ENCODE measurements at places on chromosomes 6 and 20.

- peak; percentile 100 for DNase-seq
Measured at GRCh38 chr20:25237610-25238318, 10.1 kb upstream of the PYGB start.

GRCh38 chr6:132481189-132481588 lies 31.7 kb downstream of the STX7 start:
- no peak for DNase-seq

- DNase-seq: no peak
Measured at GRCh38 chr20:1472556-1473245, 6.1 kb upstream of the NSFL1C start.

DNA sequence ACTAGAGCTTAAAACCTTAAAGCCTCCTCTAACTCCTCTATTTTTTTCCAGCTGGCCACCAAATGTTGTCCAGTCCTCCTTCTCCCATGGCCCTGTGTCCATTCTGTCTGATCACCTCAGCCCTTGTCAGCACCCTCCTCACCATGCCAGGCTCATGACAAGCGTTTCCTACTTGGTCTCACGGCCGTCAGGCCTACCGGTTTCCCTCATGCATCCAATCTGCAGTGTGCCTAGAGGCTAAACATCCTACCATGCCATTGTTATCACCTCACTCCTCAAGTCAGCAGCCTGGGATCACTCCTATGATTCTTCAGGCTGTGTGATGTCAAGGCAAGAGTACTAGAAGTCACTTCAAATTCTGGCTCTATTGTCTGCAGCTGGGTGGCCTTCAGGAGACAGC lies 9.6 kb upstream of the TJAP1 start:
- DNase-seq: no peak

- no peak for DNase-seq
Measured at GRCh38 chr6:29851190-29851589, 23.6 kb downstream of the HLA-G start.
